ENCODE measurements at places on chromosomes 7 and 10.

DNA sequence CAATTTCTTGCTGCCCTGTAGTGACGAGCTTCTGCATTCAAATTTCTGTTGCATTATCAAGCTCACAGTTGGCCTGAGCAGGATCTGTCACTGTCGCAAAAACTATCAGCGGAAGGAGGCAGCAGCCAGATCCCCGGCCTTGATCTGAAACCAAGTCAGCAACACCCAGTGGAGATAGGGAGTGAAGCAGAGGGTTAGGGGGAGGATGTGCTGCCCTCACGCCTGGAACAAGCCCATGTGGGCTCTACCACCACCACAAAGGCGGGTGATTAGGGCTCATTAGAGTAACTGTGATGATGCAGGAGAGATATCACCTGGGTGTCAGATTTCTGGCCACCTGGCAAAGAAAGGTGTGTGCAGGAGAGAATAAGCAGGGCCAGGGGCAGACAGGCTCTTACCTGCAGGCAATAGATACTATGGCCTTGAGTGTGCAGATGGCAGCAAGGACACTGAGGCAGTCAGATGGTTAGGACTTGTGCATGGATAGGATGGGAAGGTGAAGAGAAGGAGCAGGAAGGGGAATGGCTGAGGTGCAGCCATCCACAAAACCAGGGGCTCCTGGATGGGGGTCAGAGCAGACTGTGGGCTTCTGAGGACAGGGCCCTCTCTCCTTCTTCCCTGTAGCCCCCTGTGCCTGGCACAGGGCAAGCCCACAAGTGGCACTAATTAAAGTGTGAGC, 417.3 kb downstream of the RPS24 start:
- no peak for DNase-seq

DNA sequence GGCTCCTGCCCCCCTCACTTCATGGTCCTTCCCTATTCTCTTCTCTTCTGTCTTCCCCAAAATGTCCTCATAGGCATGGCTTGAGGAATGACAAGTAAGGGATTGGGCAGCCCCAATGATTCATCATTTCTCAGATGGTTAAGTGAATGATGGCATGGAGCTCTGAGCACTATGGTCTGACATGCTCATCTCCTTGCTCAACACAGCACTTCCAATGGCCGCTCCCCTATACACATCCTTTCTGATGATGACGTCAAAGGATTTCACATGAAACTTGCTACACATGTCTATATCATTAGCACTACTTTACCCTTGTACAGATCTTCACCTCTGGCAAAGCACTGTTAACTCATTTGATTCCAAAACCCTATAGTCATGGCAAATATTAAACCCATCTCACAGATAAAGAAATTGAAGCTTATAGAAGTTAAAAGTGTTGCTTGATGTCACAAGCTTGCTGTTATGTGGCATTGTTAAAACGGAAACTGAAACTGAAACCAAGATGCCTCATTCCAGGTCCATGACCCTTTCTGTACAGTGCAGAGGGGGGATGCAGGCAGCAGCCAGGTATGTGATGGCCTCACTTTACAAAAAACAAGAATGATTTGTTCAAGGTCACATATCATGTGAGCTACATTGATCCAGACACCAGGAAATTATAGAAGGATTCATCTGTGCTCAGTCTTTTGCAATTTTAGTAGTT, 90.0 kb upstream of the PLXNA4 start:
- DNase-seq, result no peak

GRCh38 chr10:58311026-58311425, 23.8 kb upstream of the UBE2D1 start:
- no peak for DNase-seq

GRCh38 chr10:89670926-89671325, 25.9 kb upstream of the PANK1 start:
- no peak for DNase-seq

- DNase-seq, result no peak
These were observed 260.1 kb downstream of the CREB5 start for GRCh38 chr7:28672397-28672797.

GRCh38 chr10:89404104-89405047, 10.0 kb upstream of the IFIT5 start:
- no peak for DNase-seq

DNA sequence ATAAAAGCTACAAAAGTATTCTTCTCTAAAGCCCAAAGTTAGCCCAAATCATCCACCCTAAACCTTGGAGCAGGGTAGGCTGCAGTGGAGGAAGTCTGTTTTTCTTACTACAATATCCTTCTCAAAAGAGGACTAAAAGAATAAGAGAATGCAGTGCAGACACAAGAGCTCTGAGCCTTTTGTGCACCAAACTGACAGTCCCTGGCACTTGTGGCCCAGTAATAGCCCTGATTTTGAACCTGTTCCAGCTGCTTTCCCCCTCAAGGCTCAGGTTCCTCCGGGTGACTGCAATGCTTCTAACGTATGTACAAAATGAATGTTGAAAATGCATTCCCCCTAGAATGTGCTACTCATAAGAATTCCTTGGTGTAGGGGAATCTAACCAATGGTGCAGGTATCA, 154.4 kb downstream of the JAZF1 start:
- DNase-seq, result no peak

DNA sequence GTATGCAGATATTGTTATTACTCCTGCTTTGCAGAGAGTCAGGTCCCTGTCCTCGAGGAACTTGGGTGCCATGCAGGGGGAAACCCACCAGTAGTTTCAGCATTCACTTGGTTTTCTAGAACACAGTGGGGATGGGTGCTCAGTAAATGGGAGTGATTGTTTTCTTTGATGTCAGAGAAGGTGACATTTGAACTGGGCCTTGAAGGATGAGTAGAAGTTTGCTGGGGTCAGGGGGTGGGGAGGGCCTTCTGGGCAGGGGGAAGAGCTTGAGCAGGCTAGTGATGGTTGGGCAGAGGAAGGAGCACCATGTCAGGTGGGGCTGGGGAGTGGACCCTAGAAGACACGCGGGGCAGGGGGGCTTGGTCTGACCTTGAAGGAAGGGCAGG, 5.9 kb downstream of the ADAMTS14 start:
- no peak for DNase-seq

DNA sequence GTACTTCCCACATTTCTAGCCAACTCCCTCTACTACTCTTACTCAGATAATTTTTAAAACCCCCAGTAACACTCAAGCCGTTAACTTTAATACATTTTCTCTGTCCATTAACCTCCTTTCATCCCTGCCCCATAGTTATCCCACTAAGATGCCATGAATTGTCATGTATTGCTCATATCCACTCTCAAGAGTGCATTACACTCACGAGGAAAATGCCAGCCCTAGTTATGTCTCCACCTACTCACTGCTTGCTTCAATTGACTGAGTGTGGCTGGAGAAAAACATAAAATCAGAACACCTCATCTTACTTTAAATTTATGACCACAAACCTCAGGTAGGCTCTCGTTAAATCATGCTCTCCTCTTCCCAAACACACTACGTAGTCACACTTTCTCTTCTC, 324.1 kb upstream of the NPSR1 start:
- no peak for DNase-seq

GRCh38 chr10:110717781-110718589, 73.8 kb downstream of the RBM20 start:
- peak; percentile 5 for DNase-seq

GRCh38 chr10:86179153-86179524, 187.5 kb downstream of the GRID1 start:
- DNase-seq, result no peak

- DNase-seq, result peak; percentile 27
These were observed 829 bp upstream of the RPA3 start for GRCh38 chr7:7719236-7719635.

DNA sequence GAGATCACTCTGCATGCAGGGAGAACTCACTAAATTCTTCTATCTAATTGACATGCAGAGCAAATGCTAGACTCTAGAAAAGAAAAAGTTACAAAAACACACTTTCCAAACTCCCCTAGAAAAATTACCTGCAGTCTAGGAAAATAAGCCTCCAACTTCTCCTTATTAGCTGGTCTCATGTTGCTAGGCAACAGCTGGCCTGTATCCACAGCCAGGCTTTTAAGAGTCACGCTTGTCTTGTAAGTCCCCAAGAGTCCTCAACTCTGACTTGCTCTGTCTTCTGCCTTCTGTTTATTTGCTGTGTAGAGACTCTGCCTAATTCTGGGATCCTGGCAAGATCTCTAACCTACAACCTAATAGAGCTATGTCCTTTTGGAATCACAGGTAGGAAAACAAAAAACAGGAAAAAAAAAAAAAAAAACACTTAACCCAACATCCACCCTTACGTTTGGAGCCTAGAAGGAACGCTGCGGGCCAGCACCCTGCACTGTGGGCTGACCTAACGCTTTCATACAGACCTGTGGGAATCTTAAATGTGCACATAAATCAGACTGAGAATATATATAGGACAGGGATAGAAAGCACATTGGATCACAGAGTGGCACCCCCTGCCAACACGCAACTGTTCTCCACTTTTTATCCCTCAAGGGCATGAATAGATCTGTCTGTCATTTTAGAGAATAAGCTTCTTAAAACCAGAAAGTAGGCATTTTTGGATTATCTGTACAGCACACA, 117.0 kb upstream of the PTPRZ1 start:
- peak; percentile 15 for DNase-seq

- no peak for DNase-seq
These were observed 96.0 kb downstream of the NRBF2 start for GRCh38 chr10:63229161-63229560.

DNA sequence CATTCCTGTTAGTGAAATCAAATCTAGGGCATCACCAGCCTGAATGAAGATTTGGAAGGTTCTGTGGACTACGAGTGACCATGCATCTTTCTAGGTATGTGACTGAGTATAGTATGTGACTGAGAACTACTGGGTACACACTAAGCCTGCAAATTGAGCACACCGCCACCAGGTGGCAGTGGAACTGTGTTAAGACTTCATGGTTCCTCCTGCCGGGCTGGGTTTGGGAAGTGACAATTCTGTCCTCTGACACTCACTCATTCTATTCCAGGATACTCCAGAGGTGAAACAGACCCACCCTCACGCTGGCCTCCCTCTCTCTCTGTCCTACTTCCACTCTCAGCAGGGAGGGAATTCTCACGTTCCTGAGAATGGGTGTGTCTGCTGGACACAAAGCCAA, 84.0 kb upstream of the TMEM248 start:
- no peak for DNase-seq

GRCh38 chr10:105534086-105534485, 893.0 kb downstream of the SORCS3 start:
- DNase-seq, result no peak

DNA sequence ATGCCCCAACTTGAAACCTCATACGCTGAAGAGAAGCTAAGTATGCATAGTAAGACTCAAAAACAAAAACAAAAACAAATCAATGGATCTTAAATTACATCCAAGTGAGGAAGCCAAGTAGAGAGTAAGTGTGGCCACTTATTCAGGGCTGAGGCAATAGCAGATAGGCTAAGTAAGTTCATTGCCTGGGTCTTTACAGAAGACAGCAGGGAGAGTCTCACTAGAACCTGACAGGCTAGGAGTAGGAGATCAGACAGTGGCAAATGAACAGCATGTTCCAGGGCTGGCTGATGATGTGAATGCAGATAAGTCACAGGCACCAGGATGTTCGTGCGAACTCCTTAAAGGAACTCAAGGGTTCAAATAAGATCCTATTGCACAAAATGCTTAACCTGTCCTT, 568.6 kb downstream of the KCNMA1 start:
- DNase-seq, result peak; percentile 6

DNA sequence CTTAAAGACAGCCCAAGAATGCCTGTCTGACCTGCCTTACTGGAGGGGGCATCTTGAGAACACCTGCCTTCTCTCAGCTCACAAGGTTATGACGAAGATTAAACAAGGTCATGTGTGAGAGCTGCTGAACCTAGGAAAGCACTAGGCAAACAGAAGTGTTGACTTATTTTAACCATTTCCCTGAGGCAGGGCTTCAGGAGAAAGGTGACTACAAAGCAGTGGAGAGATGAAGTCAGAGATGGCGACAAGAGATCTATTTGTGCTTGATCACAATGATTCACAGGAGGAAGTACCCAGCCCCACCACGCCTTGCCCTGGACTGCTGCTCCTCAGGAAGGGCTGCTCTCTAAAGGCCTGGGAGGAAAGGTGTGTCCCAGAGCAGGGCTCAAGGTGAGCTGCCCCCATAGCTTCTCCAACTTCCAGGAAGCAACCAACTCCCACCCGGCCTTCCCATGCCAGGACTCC, 27.8 kb downstream of the STN1 start:
- DNase-seq, result no peak

GRCh38 chr10:44437840-44438511, 53.1 kb upstream of the CXCL12 start:
- DNase-seq, result peak; percentile 32

DNA sequence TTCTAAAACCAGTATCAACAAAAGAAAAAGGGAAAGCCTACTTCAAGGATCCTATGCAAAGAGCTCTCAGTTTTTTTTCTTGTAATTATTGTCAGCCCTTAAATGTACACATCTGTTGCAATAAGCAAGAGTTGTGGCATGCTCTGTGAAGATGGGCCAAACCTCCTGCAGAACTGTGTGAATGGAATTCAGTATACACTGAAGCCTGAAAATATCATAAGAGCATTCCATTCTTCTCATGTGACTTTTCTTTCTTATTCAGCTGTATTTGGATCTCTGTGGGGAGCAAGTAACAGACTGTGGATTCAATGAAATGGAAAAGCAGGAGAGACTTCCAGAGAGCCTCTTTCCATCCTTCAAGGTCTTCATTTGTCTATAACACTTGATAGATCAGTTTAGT, 130.7 kb downstream of the SAMD9 start:
- DNase-seq, result no peak

GRCh38 chr7:156897673-156898072, 4.7 kb upstream of the LMBR1 start:
- DNase-seq, result no peak

GRCh38 chr10:121302541-121303180, 295.6 kb downstream of the FGFR2 start:
- DNase-seq, result no peak

DNA sequence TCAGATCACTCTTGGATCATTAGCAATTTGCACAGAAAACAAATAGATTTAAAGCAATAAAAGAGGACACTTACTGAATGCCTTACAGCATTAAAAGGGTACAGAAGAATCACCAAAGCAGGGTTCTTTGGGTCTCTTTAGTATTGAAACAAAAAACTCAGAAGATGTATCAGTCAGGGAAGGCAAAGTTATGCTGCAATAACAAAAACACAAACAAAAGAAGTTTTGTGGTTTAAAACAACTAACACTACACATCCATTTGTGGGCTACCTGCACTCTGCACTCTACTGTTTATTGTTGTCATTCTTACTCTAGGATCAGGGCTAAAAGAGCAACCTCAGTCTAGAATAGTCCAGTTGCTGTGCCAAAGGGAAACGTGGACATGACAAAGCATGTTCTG, 216.4 kb downstream of the GPAM start:
- no peak for DNase-seq

GRCh38 chr7:100469227-100470044, 5.4 kb upstream of the SPACDR start:
- peak; percentile 90 for DNase-seq

GRCh38 chr7:25864511-25864910, 287.5 kb upstream of the NFE2L3 start:
- no peak for DNase-seq

All from midbrain (tissue), 1 donor.